ENCODE measurements at places on chromosomes 16 and 17. TPM values are rescaled to one million over a fixed set of nuclear protein-coding genes. Genes with fewer than 3 reads are reported as not detected.

- DNase-seq, result no peak
Observed at GRCh38 chr17:63337579-63337978, 108.5 kb downstream of the CYB561 start.

DNA sequence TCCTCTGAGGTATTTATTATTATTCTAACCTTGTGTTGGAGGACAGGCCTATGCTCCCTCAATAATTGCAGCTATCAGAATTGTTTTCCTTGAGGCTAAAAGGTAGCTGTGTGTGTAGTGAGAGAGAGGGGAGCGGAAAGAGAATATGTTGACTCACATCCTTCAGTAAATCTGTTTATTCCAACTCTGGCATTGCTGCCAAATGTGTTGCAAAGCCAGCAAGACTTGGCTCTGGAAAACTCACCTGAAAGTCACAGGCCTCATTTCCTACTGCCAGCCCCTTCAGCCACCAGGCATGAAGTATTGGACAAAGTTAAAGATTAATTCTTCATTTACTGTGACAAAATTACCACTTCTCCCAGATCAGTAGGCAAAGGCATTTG lies 9.6 kb downstream of the CA10 start:
- DNase-seq, result no peak

DNA sequence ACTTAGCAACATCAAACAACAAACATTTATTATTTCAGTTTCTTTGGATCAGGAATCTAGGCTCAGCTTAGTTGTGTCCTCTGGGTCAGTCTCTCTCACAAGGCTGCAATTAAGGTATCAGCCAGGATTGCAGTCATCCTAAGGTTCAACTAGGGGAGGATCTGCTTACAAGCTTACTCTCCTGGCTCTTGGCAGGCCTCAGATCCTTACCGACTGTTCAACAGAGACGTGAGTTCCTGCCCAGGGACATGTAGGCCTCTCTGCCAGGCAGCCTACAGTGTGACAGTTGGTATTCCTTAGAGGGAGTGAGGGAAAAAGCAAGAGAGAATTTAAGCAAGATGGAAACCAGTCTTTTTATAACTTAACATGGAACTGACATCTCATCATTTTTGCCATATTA lies 294.0 kb downstream of the ZFHX3 start:
- no peak for DNase-seq

DNA sequence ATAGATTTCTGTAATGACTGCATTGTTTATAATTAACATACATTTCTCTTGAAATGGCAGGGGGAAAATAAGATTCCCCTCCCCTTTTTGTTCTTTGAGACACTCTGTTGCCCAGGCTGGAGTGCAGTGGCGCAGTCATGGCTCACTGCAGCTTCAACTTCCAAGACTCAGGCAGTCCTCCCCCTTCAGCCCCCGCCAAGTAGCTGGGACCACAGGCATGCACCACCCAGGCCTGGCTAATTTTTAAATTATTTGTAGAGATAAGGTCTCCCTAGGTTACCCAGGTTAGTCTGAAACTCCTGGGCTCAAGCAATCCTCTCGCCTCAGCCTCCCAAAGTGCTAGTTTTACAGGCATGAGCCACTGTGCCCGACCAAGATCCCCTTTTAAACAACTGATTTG lies 67.7 kb downstream of the KATNIP start:
- no peak for DNase-seq

DNA sequence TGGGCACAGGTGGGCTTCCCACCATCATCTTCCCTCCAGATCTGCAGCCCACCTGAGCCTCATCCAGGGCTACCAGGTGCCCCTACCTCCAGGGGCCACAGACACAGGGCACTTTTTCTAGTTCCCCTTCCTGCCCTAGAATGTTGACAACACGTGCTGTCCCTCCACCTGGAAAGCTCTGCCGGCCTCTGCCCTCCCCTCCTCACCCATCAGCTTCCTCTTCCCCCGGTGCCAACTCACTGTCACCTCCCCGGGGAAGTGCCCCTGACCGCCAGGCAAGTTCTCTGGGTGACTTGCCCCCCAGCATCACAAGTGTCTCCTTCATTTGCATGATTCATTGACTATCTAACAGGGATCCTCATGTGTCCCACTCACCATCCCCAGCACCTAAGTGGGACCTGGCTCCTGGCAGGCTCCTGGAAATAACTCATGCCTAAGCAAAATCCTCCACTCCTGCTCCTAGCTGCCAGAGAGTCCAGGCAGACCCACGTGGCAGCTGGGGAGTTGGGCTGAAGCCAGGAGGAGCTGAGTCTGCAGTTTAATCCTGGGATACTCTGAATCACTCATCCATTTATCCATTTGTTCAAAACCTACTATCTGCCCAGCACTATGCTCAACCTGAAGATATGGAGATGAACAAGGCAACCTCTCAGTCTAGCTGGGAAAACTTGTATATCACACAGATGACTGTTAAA lies 304.4 kb downstream of the FOXL1 start:
- no peak for DNase-seq

- DNase-seq, result no peak
Observed at GRCh38 chr16:57039148-57039812, 49.9 kb downstream of the NLRC5 start.

GRCh38 chr17:67746704-67747571 lies 29.2 kb downstream of the NOL11 start:
- no peak for DNase-seq

GRCh38 chr16:23712976-23713375 lies at the start of gene ERN2:
ERN2 (minus strand) TSS chr16:23713222; CDS start chr16:23713187, 35 bp downstream.
- DNase-seq, result no peak

- DNase-seq, result no peak
Observed at GRCh38 chr17:43599835-43600234, 53.7 kb upstream of the ETV4 start.

DNA sequence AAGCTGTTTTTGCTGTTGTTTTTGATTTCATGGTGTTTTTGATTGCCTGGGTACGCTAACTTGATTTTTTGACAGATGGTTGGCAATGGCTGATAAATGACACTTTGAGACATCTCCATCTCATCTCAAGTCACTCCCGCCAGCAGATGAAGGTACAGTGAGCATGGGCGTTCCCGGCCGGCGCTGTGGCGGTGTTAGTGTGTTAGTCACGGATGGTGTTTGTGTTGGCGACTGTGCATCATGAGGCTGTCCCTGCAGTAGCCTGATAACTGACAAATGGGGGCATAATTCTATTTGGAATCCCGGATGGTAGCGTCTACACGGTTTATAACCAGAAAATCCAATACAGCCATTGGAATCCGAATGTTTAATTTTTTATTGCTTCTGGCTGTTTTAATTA lies 81.6 kb upstream of the ZNF750 start:
- no peak for DNase-seq

GRCh38 chr17:51650202-51650601 lies 389.9 kb downstream of the UTP18 start:
- DNase-seq, result no peak

- DNase-seq, result no peak
Observed at GRCh38 chr17:31388770-31389656, 2.5 kb upstream of the RAB11FIP4 start.

DNA sequence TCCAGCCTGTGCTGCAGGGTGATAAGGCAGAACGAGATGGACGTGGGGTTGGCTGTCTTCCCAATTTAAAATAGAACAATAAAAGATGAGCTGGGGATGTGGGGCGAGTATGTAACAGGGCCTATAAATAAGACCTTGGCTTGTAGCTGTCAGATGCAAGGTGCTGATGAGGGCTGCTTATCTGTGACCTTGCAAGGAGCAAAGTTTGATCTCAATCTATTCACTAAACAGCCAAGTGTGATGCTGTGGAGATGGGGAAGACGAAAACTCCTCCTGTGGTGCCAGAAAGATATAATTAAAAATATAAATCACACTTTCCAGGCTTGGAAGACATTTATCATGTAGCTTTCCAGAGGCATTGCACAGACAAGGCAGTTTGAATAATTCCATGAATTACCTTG lies 26.7 kb upstream of the TEX2 start:
- no peak for DNase-seq

DNA sequence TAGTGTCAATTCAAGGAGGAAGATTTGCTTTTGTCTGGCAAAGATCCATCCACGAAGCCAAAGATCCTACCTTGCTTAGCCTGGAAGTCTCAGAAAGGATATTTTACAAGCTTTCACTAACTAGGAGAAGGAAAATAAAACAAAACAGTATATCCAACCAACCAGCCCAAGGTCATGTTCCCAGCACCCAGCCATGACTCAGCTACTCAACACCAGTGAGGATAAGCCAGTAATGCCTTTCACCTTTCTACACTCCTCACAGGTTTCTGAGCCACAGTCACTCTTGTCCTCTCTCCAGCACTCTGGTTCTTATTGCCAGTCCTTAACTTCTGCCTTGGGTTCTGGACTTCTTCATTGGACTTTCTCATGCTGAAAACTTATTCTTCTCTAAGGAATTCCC lies 116.2 kb downstream of the CDH11 start:
- no peak for DNase-seq

GRCh38 chr17:66687570-66688284 lies 147.2 kb upstream of the CACNG5 start:
- DNase-seq, result no peak

- DNase-seq, result no peak
Observed at GRCh38 chr17:60093694-60094093, 15.0 kb upstream of the HEATR6 start.

GRCh38 chr17:45225051-45225700 lies 3.5 kb downstream of the FMNL1 start:
- DNase-seq, result no peak

GRCh38 chr17:7260151-7260550 lies 2.1 kb downstream of the CLDN7 start:
- DNase-seq, result no peak

DNA sequence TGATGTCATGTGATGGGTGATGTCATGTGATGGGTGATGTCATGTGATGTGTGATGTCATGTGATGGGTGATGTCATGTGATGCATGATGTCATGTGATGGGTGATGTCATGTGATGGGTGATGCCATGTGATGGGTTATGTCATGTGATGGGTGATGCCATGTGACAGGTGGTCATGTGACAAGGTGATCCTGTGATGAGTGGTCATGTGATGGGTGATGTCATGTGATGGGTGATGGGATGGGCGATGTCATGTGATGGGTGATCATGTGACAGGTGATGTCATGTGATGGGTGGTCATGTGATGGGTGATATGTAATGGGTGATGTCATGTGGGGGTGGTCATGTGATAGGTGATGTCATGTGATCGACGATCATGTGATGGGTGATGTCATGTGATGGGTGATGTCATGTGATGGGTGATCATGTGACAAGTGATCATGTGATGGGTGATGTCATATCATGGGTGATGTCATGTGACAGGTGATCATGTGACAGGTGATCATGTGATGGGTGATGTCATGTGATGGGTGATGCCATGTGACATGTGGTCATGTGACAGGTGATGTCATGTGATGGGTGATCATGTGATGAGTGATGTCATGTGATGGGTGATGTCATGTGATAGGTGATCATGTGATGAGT lies 17.2 kb downstream of the CD300LB start:
- no peak for DNase-seq

DNA sequence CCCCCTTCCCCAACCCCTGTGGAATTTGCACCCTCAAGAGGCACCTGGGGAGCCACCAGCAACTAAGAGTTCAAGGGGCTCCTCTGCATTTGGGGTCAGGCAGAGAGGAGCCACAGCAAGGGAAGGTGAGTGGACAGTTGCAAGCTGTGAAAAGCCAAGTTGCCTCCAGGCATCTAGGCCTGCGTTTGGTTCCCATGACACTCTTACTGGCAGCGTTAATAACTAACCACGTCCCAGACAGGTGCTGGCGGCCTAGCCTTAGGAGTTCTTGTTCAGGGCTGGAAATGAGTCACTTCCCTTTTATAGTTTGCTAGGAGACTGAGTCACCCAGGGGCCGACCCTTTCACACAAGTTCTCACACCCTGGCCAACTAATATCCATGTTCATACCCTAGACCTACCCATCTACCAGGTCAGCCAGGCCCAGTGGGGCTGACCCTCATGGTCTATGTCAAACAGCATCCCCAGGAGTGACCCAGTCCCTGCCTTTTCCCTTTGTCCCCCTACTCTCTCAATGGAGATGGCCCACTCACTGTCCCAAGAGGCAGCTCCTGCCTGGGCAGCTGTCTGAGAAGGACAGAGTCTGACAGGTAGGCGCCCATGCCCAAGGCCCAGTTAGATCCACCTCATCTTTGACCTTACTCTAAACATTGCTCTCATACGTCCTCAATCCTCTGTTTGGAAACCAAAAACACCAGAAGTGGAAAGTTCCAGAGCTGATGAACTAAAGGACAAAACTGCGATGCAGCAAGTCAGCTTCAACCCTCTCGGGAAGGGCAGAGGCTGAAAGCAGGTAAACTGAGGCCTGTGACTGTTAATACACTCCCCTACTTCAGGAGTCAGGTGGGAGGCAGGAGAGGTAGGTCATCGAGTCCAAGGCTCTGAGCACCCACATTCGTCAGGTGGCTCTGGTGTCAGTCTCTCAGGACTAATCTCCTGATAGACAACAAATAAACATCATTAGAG lies 300.6 kb downstream of the SOX9 start:
- DNase-seq, result peak; percentile 95

DNA sequence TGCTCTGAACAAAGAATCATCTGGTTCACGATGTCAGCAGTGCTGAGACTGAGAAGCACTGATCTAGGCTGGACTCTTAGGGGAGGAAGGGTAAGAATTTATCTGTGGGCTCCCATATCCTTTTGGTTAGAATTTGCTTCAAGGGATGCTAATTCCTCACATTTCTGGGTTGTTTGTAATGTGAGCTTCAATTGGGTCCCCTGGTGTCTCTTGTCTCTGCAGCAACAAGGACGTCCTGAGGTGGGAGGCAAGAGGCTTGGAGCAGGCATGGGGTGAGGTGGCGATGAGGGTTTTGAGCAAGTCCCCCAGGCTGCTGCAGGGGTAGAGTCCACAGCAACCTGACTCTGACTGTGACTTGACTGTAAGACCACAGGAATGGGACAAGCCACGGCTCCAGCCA lies 213.8 kb upstream of the NLRP1 start:
- DNase-seq, result no peak

DNA sequence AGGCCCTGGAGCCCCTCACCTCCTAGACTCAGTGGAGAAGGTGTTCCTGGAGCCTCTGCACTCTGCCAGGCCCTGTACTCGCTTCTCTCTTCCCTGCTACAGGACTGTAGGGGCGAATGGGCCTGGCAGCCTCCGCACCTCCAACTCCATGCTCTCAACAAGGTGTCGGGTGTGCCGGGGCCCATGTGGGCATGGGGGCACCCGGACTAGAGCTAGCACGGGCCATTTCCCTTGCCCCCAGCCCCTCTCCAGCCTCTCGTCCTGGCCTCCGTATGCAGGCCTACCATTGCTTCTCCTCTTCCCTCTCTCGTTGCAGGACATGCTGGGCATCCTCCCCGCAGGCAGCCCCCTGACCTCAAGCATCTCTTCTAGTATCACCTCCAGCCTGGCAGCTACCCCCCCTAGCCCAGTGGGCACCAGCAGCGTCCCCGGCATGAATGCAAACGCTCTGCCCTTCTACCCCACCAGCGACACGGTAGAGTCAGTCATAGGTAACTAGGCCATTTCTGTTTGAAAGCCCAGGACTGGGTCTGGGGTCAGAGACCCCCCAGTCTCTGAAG lies 25.8 kb downstream of the UNC13D start:
- no peak for DNase-seq

Gene TM4SF5
- not detected for total RNA-seq

Gene GID4
- 17.9 TPM for total RNA-seq

Gene BICDL2
- not detected for total RNA-seq

Gene CDH13
- 111 TPM for total RNA-seq

Gene EFCAB5
- 0.53 TPM for total RNA-seq

Gene CDK5R1
- 3.5 TPM for total RNA-seq

Gene ZNF174
- 7.5 TPM for total RNA-seq

Gene VMO1
- total RNA-seq, result not detected

Gene FOXN1
- not detected for total RNA-seq

Measured in glomerular endothelial cell (primary cell).